ENCODE measurements at places on chromosomes 1 and 21.

DNA sequence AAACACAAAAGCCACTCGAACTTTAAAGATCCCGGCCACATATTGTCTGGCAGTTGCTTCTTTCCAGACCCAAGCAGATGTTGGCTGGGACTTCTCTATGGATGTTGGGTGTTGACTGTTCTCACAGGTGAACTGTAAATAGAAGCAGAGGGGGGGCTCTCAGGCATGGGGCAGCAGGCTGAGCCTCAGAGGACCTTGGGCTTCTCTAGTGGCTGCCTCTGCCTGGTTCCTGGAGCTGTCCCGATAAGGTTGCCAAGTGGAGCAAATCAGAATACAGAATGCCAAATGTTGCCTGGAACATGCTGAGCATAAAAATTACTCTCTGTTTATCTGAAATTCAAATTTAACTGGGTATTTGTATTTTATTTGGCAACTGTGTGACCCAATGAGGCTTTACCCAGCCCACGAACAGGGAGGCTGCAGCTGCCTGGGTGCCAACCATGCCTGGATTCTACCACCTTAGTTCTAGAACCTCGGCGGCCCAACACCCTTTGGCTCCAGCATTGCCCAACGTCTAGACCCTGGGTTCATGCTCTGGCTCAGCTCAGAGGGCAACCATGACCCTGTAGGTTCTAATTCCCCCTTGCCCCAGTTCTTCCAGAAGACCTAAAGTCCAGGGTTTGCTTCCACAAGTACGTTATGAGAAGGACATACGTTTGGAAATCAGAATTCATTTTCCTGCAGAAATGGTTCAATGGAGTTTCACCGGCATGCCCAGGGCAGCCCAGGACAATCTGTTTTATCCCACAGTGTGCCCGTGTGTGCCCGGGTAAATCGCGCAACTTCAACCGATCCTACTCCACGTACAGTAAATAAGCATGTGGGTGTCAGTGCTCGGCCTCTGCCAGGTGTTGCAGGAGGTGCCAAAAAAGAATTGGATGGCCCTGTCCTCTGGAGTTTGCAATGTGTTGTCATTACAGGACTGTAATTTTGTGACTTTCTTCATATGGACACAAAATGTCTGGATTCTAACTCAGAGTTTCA is 5.4 kb upstream of the SLC45A1 start:
- DNase-seq: no peak

GRCh38 chr1:22618056-22618455 is 18.4 kb upstream of the C1QA start:
- DNase-seq: no peak

- DNase-seq: no peak
Observed at GRCh38 chr1:238537641-238538040, 646.9 kb upstream of the ZP4 start.

DNA sequence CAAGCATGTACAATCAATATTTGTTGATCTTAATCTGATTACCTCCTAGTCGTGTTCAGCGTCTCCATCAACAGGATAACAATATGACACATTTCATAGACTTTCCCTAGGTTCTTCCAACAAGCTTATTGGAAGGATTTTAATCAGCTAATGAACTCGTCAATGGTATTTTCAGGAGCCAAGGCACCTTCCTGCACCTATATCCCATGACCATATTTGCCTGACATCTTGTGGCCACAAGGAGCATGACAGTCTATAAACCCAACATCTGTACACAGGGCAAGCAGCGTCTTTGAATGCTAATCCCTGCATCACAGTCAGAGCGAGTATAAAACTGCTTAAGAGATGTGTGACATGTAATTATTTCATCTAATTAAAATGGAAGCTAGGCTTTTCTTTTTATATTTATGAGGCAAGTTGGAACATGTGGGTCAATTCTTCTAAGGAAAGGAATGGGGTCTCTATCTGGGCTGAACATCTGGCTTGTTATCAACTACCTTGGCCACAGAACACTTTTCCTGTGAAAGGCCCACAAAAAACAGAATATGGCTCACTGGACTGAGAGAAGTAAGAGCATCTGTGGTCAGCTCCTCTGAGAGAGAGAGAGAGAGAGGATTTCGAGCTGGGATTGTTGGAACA is 388.8 kb downstream of the NTNG1 start:
- peak; percentile 36 for DNase-seq

GRCh38 chr1:116873680-116874271 is 35.9 kb upstream of the PTGFRN start:
- DNase-seq: no peak

- DNase-seq: no peak
Observed at GRCh38 chr1:237972186-237972585, 81.5 kb upstream of the ZP4 start.

GRCh38 chr21:21158376-21158918 is 160.2 kb downstream of the NCAM2 start:
- DNase-seq: no peak

GRCh38 chr21:34640858-34641257 is 25.9 kb upstream of the RCAN1 start:
- DNase-seq: peak; percentile 91

DNA sequence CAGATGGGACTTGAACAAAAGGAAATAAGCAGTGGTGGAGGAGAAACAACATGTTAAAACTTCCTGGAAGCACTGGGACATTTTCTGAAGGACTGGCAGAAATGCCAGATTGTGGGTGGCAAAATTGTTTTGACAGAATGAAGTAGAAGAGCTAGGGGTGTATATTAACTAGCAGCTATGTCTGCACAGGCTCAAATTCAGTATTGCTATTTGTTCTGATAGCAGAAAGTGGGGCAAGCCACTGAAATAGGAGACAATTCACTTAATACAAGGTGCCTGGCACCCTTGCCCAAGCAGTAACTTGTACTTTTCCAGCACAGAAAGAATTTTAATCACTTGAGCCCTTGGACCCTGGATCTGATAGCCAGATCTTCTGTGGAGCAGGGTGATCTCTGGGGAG is 11.8 kb upstream of the PIGM start:
- DNase-seq: no peak

DNA sequence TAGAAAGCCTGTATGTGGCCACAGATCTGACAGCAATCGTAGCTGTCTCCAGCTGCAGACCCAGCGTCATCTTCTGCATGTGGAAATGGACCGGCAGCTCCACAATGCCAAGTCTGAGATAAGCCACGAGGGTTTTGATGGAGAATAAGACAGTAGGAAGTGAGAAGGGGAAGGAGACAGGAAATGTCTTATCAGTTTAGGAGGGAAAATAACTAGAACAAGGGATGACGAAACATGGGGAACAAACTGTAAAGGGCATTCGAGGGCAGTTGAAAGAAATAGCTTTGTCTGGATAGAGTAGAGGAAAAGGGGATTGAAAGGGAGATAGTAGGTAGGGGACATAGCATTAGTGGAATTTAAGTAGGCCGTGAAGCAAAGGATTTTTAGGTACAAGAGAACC is 74.0 kb upstream of the CTTNBP2NL start:
- no peak for DNase-seq

GRCh38 chr1:98707556-98707955 is 46.0 kb downstream of the SNX7 start:
- no peak for DNase-seq

DNA sequence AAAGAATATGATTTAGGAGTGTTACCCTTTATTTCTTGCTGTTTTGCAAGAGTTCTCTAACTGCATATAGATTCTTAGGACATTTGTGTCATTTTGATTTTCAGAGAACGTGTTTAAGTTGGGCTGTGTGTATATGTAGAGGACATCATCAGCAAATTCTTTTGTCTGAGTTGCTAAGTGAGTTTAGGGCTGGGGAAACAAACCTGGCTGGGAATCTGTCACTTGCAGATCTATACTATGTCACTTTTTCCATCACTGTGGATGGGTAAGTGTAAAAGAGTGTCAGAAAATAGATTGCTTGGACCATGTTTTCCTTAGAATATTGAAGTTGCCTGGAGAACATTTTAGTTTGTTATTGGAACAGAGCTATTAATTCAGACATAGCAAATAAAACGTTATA is 349.1 kb upstream of the NEGR1 start:
- DNase-seq: no peak

DNA sequence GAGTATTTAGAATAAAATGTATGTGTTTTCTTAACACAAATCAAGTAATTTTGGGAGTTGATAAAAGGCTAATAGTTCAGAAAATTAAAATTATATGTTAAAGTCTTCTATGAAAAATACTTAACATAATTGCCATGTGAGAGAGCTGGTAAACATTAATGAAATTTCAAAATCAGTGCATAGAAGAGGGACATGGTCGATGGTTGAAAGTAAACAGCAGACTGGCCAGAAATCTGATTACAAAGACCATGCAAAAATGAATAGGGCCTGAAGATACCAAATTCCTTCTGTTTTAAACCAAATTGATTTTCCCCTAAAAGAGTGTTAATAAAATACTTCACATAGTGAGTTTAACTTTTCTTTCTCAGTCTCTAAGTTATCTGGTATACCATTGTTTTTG is 128.3 kb downstream of the GABPA start:
- DNase-seq: no peak

DNA sequence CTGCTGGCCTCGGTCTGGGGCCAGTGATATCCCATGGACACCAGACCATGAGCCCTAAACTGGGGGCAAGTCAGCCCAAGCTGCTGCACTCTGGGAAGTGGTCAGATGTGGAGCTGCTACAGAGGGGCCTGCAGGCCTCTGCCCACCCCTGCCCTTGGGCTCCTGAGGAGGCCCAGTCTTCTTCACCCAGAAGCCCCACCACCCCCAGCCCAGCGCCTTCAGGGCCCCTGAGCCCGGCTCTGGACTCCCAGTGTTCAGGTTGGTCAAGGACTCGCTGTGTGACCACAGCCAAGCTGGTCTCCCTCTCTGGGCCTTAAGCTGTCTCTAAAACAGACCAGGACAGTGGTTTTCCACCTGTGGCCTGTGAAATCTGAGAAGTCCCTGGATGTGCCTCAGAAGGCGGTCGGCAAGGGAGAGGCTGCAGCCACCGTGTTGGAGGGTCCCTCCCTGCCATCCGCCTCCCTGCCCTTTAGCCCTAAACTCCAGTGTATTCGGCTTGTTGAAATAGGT is 79.7 kb upstream of the TMEM51 start:
- DNase-seq: no peak

DNA sequence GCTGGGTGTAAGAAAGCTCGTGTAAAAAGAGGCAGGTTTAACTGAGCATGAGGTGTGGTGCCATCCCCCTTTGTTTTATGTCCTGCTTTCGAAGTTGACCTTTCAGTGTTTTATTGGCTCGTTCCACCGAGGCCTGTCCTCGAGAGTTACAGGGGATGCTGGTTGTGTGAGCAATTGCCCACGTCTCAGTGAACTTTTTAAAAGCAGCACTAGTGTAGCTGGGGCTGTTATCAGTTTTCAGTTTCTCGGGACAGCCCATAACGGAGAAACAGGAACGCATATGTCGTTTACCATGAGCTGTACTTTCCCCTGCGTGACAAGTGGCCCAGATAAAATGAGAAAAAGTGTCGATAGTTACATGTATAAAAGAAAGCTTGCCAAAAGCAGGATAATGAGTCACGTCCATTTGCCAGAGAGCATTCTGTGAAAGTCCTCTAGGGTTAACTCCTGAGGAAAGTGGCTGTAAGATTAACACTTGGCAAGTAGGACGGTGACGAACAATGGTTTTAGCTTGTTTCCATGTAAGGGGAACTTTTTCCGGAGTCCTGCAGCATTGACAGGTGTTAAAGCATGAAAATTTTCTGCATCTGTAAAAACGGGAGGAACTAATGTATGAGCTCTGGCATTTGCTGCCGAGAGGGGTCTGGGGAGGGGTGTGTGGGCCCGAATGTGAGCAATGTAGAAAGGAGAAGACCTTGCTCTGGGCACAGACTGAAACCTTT is 7.8 kb upstream of the LRRC47 start:
- DNase-seq: peak; percentile 20

- DNase-seq: peak; percentile 10
Observed at GRCh38 chr21:17002594-17003257, 510.1 kb upstream of the CXADR start.

DNA sequence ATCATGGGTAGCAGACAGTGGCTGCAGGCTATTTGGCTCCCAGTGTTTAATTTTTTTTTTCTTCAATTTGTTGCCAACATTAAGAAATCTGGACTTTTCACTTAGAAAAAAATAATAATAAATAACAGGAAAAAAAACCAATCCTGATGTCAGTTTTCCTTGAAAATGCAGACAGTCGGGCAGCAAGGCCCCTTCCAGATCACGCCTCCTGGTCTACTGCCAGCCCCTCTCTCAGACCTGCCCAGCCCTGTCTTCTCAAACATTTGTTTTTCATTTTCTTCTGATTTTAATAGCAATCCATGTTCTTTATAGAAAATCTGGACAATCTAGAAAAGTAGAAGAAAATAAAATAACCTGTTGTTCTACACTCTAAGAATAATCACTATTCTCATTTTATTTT is 15.5 kb downstream of the IFNGR2 start:
- no peak for DNase-seq

DNA sequence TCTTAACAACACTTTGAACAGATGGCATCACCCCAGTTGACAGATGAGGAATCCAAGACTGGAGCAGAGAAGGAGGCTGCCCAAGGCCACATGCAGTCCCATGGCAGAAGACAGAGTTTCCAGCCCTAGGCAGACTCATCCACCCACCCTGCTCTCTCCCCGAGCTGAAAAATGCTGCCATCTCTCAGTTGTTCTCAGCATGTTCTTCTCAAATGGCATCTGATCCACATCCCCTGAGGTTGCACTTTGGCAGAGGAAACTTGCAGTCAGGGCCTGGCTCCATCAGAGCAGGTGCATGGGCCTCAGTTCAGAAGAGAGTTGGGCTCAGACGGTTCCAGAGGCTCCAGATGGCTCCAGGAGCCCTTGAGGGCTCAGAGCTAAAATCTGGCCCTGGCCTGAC is 709.4 kb downstream of the MATN1 start:
- DNase-seq: no peak

GRCh38 chr21:42427809-42428419 is 24.2 kb downstream of the UBASH3A start:
- DNase-seq: no peak

- no peak for DNase-seq
Observed at GRCh38 chr1:177171536-177172123, 872 bp downstream of the BRINP2 start.

DNA sequence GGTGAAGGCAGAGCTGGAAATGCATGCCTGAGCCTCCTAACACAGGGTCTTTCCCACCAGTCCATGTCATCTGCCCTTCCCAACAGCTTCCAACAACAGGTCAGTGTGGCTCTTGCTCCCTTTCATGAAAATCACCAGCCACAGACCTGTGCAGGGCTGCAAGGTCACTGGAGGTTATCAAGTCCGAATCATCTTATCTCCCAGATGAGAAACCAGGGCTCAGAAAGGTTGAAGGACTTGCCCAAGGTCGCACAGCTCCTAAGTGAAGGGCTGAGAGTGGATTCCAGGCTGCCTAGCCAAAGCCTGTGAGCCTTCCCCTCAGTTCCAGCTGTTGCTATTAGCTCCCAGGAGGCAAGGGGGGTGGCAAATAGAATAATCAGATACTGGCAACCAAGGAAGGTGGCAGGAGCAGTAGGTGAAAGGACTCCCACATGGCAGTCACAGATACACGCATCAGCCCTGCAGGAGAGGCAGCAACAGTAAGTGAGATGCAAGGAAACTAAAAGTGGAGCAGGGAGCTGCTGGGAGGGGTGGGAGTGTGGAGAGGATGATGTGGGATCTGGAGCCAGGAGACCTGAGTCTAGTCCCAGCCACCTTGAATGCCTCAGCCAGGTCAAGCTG is 74.2 kb downstream of the SSBP3 start:
- no peak for DNase-seq

GRCh38 chr1:40712405-40712944 is 21.0 kb downstream of the NFYC start:
- DNase-seq: no peak

Measured in astrocyte (in vitro differentiated cells and primary cell).